ENCODE measurements at places on chromosomes 6 and 20.
A peak's percentile ranks its signal among the peaks of the same experiment; 100 is the strongest.

DNA sequence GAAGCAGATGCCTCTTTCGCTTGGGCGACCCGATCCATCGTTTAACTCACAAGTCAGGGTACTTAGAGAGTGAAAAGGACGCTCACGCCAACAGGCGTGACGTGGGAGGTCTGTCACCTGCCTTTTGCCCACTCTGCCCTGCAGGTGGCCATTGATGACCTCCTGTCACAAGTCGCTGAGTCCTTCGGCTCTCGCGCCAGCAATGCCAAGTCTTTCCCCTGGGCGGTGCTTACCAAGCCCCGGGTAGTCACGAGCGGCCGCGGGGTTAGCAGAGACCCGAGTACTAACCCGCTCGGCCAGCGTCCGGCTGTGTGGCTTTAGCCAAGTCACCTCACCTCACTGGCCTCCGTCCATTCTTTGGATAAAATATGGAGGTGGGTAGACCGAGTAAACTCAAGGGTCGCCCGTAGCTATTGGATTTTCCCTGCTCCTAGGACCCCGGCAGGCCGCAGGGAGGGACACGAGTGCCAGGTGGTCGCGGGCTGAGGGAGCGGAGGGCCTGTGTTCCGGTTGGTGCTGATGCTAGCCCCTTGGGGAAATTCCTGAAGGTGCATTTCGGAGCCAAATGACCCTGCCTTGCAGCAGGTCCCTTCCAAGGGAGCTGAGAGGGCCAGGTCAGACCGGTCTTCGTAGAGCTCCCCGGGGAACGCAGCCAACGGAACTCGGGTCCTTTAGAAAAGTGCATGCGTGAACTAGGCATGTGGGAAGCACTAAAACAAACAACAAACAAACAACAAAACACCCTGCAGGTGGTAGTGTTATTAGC, 668 bp downstream of the PKIB start:
- DNase-seq: no peak

DNA sequence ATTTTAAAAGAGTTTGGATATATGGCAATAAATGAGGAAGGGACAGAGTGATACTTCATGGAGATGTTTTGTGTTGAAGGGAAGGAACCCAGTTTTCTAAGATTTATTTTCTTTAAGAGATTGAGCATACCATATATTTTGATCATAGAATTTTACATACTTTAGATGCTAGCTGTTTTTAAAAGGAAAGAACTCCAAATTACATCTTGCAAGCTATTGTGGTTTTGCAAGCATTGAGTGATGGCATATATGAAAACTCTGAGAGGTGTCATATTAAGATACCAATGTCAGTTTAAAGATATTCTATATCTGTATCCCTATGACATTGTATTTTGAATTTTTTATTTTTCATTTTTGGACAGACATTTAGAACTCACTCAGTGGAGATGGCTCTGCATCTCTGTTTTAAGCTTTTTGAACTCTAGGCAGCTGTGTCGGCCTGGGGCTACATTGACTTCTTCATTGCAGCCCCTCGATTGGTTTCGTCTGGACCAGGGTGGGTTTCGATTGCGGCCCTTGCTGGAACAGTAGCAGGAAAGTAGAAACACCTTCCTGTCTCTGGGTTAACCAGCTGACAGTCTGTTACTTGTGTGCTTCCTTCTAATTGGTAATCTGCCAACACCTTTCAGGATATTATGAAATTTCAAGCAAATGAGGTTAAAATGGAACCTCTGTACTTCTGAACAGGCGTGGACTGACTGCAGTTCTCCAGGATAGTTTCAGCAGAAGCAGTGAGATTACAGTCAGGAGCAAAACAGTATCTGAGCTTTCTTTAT, 14.0 kb downstream of the IGF2R start:
- DNase-seq: no peak

GRCh38 chr6:166415306-166415705, 32.6 kb upstream of the MPC1 start:
- peak; percentile 39 for DNase-seq

DNA sequence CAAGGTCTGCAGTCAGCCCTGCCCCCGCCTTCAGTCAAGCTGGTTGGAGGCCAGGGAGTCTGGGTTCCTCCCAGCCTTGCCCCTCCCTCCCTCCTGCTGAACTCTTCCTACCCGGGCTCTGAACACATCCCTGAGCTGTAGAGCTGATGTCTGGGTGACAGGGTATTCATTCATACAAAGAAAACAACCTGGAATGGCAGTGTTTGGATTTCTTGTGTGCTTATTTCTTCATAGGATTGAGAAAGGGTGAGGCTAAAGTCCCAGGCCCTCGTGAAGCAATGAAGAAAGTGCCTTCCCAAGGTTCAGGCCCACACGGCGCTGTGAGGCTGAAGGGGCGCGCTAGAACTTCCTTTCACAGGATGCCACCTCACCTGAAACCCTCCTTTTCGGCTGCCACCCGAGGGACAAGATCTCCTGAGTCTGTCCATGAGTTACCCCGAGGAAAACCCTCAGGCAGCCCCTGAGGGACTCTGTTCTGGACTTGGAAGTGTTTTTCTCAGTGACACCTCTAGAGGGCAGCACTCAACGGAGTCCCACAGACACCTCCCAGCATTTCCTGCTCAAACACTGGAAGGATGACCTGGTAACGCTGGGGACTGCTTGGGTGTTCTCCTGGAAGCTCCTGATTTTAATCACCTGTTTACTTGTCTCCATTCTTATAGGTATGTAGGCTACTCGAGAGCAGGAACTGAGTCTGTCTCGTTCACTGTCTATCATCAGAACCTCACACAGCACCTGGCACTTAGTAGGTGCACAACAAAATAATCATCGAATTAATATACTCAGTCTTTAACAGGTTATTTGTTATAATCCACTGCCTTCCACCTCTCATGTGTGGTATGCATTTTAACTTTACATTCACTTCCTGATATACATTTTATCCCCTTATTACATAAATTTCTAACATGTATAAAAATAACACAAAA, 11.8 kb upstream of the GSTA1 start:
- DNase-seq: peak; percentile 37

- DNase-seq: peak; percentile 22
These were observed 20.3 kb downstream of the CST4 start for GRCh38 chr20:23668477-23668951.

DNA sequence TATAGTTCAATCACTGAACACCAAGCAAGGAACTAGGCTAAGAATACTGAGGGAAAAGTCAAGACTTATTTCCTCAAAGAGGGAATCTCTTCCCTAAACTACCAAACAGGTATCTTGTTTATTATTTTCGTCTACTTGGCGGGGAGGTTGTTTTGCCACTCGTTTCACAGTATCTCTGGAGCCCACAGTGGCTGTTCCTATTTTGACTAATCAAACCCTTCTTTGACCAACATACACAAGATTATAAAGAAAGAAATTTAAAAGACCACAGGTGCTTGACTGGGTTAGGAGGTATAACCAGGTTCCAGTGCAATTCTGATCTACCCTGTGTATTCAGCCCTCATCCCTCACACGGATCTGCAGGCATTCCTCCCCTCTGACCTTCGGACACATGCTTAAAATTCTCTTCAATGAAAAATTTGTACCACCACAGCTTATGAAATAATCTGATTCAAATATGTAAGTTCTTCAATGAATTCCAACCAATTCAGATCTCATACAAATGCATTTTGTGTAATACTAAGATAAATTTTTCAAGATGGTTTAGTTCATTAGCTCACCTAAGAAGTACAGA, 5.9 kb downstream of the MAN1A1 start:
- DNase-seq: no peak

GRCh38 chr6:6682225-6682624, 93.7 kb downstream of the LY86 start:
- DNase-seq: no peak

DNA sequence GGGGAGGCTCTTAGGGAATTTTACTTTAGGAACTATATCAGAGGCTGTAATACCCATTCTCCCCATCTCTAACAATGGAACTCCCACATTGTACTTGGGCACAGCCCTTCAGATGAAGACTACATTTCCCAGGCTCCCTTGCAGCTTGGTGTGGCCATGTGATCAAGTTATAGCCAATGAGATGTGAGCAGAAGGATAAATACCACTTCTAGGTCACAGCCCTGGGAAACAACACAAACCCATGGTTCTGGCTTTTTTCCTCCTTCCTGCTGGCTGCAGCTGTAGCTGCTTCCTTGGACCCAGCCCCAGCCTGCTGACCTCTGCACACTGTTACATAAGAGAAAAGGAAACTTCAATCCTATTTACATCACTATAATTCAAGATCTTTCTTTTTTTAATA, 445.9 kb upstream of the JARID2 start:
- DNase-seq: peak; percentile 27

DNA sequence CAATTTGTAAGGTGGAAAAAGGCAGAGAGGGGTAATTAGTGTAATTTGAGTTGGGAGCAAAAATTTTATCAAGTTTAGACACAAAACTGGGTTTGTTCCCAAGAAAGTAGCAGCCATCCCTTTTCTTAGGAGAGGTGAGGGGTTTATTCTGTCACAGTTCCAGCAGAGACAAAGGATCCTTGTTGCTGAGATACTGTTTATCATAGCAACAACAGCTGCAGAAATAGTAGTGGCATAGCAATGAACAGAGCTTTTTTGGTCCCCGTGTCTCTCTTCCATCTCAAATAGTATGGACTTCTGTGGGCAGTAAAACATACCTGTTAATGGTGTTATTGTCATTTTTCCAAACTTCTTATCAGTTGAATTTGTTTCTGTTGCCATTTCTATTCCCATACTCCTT, 23.9 kb downstream of the ZKSCAN8 start:
- DNase-seq: no peak

DNA sequence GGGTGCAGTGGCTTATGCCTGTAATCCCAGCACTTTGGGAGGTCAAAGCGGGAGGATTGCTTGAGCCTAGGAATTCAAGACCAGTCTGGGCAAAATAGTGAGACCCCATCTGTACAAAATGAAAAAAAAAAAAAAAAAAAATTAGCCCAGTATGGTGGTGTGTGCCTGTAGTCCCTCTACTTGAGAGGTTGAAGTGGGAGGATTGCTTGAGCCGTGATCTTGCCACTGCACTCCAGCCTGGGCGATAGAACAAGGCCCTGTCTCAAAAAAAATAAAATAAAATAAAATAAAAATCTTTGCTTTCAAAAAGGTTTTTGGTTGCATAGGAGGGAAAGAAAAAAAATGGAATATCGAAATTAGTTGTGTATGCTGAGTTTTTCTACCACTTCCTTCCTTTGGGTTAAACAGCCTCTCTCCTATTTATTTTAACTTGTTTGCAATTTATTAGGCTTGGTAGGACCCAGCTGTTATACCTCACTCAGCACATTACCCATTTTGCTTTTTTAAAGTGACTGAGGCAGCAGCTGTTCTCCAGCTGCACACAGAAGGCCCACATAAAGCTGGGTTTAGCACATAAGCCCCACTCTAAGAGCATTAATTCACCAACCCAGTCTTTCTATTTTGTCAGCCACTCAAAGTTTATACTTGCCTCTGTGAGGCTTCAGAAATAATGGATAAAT, 152.3 kb downstream of the ZFAND3 start:
- DNase-seq: no peak

GRCh38 chr20:53828682-53829254, 235.1 kb upstream of the ZNF217 start:
- DNase-seq: no peak

- no peak for DNase-seq
These were observed 4.3 kb downstream of the REV3L start for GRCh38 chr6:111478749-111479148.

- DNase-seq: no peak
These were observed 583.4 kb downstream of the BCKDHB start for GRCh38 chr6:80689716-80690395.

DNA sequence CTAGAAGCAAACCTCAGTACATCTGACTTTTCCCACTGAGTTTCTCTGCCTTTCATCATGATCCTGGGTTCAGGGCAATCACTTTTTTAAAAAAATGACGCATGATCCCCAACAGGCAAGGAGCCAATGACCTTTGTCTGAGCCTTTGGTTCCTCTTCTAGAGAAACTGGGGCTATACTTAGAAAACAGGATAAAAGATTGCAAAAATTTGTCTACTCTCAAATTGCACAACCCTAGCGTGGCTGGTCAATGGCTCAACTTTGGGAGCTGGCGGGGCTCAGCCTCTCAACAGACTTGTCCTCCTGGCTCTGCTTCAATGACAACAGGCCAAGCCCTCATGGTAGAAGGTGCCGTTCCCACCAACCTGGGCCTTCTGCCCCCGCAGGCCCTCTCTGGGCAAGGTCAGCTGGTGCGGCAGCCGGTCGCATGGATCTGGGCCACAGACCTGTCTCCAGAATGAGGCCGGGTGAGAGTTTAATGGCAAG, 48.7 kb downstream of the PDYN start:
- DNase-seq: no peak

- no peak for DNase-seq
These were observed 353.1 kb downstream of the LAMA2 start for GRCh38 chr6:129236001-129236517.

- DNase-seq: no peak
These were observed at the start of gene PHF1 for GRCh38 chr6:33410711-33411631. Gene PHF1, plus strand, starts transcription at chr6:33411014. Its CDS starts 1,250 bp downstream, at chr6:33412264.

DNA sequence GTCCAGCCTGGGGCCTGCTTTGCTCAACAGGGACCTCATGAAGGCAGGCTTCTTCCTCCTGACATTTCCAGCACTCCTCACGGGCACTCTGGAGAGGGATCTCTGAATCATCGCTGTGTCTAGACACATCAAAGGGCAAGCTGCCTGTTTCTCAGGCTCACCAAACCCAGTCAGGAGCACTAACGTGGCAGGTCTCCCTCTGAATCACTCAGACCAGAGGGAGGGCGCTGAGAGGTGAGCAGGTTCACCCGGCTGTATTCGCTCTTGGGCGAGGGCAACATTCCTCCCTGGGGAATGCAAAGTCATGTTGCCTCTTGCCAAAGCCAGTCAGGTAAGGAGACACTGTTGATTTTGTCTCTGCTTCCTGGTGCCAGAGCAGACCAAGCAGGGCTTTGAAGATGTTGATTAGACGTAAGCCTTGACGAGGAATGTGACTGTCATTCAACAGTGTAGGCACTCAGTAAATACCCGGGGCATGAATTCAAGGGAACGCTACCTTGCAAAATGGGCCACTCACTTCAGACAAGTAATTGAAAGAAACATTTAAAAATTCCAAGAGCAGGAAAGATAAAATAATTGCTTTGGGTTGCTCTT, 50.1 kb downstream of the CYP24A1 start:
- DNase-seq: no peak

GRCh38 chr6:64553249-64553786, 917.7 kb downstream of the PHF3 start:
- DNase-seq: no peak

- no peak for DNase-seq
These were observed 67.1 kb downstream of the FGD2 start for GRCh38 chr6:37072526-37072925.

DNA sequence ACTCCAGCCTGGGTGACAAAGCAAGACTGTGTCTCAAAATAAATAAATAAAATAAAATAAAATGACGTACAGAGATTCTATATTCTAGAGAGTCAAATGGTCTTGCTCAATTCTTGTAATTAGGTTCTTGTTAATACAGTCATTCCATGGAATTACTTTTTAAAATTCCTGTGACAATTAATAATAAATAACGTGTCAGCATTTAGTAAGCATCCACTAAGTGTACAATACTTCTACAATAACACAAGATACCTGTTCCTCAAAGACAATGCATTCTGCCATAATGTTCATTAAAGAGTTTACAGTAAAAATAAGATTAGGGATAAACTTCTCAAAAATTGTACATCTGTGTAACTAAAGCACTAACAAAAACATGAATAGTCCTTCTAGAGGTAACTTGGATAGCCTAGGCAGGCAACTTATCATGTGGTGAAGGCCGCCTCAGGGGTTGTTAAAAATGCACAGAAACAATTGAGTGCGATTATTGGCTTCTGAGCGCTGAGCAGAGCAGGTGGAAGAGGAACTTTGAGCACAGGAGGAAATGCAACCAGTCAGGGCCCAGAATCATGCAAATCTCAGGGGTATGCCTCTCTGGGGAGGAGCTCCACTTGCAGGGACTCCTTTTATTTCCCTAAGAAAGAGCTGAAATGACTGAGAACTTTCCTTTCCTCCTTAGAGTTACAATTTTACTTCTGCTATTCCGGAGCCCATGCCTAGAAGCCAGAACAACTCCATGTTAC, 37.1 kb downstream of the QRSL1 start:
- DNase-seq: no peak
